ENCODE measurements at places on chromosomes 1 and 21.

GRCh38 chr1:2476061-2476999 lies at the start of gene PLCH2:
PLCH2 (plus strand) TSS chr1:2476289; CDS start chr1:2476589, 300 bp downstream.
- no peak within 1 kb of the TSS for H3K27ac ChIP-seq
- no peak within 1 kb of the TSS for H3K4me3 ChIP-seq
- no peaks in the 10 kb centered on the region for H3K4me1 ChIP-seq
- H3K27me3 ChIP-seq = no peaks in the 10 kb centered on the region
- no peak for DNase-seq

DNA sequence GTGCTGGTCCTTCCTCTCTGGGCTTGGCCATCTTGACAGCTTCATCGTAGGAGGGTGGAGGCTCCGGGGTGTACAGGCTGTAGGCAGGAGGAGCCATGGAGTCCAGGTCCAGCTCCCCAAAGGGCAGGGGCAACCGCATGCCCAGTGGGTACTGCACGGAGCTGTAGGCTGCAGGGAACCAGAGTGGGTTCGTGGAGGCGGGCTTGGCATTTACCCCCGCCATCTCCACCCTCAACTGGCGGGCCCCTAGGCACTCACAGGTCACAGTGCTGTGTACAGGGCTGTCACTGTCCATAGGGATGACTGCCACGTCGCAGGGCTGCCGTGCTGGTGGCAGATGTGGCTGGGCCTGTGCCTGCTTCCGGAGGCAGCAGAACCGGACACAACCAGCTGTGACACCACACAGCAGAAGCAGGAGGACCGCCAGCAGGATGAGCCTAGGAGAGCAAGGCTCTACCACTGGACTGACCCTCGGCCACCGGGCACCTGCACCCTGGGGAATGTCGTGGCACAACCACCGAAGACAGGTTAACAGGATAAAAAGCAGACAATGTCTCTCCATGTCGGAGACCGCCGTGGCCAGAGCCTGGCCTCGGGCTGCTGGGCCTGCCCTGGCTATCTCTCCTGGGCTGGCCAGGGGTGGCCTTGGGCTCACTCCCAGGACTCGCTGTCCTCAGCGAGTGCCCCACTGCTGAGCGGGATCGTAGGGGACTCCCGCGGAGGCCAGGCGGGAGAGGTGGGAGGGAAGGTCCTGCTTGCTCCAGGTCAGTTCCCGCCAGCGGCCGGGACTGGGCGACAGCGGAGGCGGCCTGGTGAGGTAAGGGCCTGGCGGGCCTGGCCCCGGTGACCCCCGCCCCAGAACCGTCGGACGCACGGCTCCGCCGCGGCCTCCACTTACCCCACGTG lies 831 bp downstream of the TMEM52 start:
- H3K27ac ChIP-seq = no peak overlapping the region
- H3K4me3 ChIP-seq = peak overlapping the region; percentile 69
- no peaks in the 10 kb centered on the region for H3K27me3 ChIP-seq
- no peaks in the 10 kb centered on the region for H3K36me3 ChIP-seq
- DNase-seq = no peak
- peaks cover 5% of the 10 kb centered on the region for H3K4me1 ChIP-seq

DNA sequence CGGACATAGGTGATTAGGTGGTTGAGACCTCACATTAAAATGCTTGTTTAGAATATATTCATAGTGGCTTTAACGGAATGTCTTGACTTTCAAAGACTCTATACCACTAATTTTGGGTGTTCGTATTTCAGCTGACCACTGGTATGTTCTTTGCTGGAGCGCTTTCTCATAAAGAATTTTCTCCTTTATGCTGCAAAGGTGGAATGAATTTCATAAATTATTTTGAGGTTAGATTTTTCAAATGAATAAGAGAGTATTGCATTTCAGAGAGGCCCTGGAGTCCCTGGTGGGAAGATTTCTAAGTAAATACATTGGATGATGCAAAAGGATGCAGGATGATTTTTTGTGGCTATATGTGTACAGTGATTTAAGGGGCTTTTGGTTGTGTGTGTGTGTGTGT lies 55.8 kb downstream of the HUNK start:
- H3K36me3 ChIP-seq = no peaks in the 10 kb centered on the region
- no peak overlapping the region for H3K4me3 ChIP-seq
- no peak overlapping the region for H3K27ac ChIP-seq
- peaks cover 22% of the 10 kb centered on the region for H3K27me3 ChIP-seq

GRCh38 chr1:216462066-216462775 lies 39.0 kb upstream of the USH2A start:
- H3K4me1 ChIP-seq = no peaks in the 10 kb centered on the region
- H3K36me3 ChIP-seq = no peaks in the 10 kb centered on the region
- no peak for DNase-seq
- no peak overlapping the region for H3K27ac ChIP-seq
- no peaks in the 10 kb centered on the region for H3K27me3 ChIP-seq
- H3K4me3 ChIP-seq = no peak overlapping the region

DNA sequence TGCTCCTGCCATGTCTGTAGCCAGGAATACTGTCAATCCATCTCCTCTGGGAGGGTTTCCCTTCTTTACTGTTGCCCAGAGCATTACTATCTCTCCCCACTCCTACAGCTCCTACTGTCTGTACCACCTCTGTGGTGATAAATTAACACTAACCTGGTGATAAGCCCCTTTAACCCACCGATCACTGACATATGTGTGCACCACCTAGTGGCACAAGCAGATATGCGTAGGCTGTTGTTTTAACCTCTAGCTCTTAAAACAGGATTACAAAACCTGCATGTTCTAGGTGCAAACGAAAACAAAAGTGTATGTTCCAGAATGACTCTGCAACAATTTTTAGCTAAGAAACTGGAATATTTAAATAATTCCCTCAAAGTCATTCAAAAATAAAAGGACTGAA lies 93.9 kb upstream of the BEND5 start:
- H3K27ac ChIP-seq = no peak overlapping the region
- H3K27me3 ChIP-seq = peaks cover 18% of the 10 kb centered on the region
- no peak for DNase-seq

DNA sequence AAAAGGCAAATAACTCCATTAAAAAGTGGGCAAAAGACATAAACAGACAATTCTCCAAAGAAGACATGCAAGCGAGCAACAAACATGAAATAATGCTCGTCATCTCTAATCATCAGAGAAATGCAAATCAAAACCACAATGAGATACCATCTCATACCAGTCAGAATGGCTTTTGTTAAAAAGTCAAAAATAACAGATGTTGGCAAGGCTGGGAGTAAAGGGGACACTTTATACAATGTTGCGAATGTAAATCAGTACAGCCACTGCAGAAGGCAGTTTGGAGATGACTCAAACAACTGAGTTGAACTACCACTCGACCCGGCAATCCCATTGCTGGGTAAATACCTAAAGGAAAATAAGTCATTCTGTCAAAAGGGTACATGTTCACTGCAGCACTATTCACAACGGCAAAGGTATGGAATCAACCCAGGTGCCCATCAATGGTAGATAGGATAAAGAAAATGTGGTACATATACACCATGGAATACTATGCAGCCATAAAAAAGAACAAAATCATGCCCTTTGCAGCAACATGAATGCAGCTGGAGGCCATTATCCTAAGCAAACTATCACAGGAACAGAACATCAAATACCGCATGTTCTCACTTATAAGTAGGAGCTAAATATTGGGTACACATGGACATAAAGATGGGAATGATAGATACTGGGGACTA lies 25.9 kb downstream of the TSPAN2 start:
- H3K4me1 ChIP-seq = peaks cover 41% of the 10 kb centered on the region
- H3K4me3 ChIP-seq = peak overlapping the region; percentile 70
- no peaks in the 10 kb centered on the region for H3K27me3 ChIP-seq
- H3K36me3 ChIP-seq = peaks cover 3% of the 10 kb centered on the region
- DNase-seq = peak; percentile 39

Measured in activated T-cell treated with anti-CD3 and anti-CD28 coated beads, Interleukin-2, amount 50 U/mL, for 72 hours (primary cell).